ENCODE measurements at places on chromosomes 1 and 21. TPM values are rescaled to one million over a fixed set of nuclear protein-coding genes. Genes with fewer than 3 reads are reported as not detected.

DNA sequence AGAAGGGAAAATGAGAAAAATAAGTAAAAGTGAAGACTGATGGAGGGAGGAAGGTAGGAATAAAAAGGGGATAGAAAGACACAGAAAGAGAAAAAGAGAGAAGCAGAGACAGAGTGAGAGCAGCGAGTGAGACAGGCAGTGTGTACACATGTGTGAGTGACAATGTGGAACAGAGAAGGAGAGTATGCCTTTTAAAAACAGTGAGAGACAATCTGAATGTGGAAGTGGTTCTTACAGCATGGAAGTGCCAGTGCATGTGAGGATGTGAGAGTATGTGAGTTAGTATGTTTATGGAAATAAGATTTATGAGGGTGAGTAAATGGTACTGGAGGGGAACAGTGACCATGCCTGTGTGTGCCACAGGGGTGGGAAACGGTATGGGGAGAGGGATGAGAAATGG, 1.2 kb downstream of the NEGR1 start:
- DNase-seq = peak; percentile 13
- peak overlapping the region; percentile 72 for H3K27ac ChIP-seq
- no peaks in the 10 kb centered on the region for H3K27me3 ChIP-seq

- peaks cover 24% of the 10 kb centered on the region for H3K4me1 ChIP-seq
- H3K27me3 ChIP-seq = peaks cover 19% of the 10 kb centered on the region
- peak overlapping the region; percentile 3 for H3K27ac ChIP-seq
Observed at GRCh38 chr1:209675565-209676154, 448 bp downstream of the G0S2 start.

DNA sequence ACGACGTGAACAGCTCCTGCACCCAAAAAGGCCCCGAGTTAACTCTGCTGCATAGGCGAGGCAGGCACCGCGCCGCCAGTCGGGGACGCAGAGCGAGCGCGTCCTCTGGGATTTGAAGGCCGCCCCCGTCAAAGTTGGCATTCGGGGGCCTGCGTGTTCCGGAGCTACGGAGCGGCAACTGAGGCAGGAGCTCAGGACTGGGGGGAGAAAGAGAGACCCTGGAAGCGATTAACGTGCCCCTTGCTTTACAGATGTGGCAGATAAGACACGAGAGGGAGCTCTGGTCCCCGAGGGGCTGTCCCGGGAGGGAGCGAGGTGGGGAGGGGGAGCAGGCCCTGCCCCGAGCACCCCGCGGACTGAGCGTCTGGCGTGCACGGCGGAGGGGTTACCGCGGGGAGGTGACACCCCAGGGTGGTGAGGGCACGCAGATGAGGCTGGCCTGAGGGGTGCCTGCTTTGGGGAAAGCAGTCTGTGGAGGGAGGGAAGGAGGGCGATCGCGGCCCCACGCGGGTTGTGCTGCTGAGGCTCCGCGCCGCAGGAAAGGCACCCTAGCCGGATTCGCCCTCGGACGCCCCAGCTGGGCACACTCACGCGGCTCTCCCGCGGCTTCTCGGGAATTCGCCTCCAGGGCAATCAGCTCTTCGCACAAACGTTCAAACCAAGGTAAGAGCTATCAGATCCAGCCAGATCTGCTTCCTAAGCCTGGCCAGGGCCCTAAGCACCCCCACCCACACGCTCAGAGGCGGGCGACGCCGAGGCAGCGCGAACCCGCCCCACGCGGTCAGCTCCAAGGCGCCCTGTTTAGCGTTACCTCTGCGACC, 26.5 kb downstream of the ACTA1 start:
- no peaks in the 10 kb centered on the region for H3K36me3 ChIP-seq
- DNase-seq = peak; percentile 70
- peak overlapping the region; percentile 48 for H3K4me3 ChIP-seq
- H3K4me1 ChIP-seq = peaks cover 6% of the 10 kb centered on the region
- peaks cover 39% of the 10 kb centered on the region for H3K27me3 ChIP-seq

DNA sequence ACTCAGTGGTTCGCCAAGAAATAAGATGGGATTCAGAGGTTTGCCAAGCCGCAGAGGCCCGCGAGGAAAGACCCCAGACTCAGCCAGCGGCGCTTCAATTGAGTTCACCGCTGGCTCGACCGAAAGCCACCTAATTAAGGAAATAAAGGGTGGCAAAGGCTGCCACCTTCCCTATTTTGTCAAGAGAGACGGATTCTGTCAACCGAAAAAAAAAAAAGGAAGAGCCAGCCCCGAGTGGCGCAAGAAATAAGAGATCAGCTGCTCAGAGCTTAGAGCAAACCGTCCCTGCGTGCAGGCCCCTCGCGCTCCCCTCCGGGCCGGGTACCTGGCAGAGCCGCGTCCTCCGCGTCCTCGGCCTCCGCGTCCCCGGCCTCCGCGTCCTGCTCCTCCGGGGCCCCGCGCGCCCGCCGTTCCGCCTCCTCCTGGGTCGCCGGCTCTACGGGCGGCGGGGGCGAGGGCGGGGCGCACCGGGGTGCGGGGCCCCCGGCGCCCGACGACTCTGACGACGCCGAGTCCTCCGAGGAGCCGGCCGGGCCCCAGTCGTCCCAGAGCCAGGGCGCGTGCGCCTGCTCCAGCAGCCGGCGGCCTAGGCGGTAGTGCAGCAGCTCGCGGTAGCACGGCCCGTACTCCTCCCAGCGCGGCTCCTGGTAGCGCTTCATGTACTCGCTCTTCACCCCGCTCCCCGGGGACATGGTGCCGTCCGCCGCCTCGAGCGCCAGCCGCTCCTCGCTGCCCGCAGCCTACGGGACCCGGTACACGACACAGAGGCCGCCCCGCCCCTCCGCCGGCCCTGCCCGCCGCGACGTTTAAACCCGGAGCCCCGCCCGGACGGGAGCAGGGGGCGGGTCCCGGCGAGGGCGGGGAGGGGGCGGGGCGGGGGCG, 832 bp downstream of the CCSAP start:
- H3K36me3 ChIP-seq = no peaks in the 10 kb centered on the region
- H3K27me3 ChIP-seq = no peaks in the 10 kb centered on the region
- H3K4me3 ChIP-seq = peak overlapping the region; percentile 84
- DNase-seq = peak; percentile 96

GRCh38 chr1:150596976-150597375, 17.6 kb upstream of the MCL1 start:
- no peaks in the 10 kb centered on the region for H3K36me3 ChIP-seq
- DNase-seq = no peak
- no peak overlapping the region for H3K27ac ChIP-seq
- H3K4me3 ChIP-seq = no peak overlapping the region

DNA sequence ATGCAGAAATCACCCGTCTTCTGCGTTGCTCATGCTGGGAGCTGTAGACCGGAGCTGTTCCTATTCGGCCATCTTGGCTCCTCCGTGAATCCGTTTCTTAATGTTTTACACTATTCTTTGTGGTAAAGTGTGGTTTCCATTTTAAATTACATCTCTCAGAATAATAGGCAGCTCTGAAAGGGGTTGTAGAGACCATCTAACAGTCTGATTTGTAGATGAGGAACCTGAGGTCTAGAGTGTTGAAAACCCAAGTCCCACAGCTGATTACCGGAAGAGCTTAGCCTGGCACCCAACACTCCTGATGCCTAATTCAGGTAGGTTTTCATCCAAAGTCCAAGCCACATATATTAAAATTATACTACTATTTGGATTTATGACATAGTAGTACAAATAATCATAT, 144.0 kb downstream of the LEPR start:
- no peak overlapping the region for H3K27ac ChIP-seq
- DNase-seq = no peak
- H3K27me3 ChIP-seq = no peaks in the 10 kb centered on the region

GRCh38 chr1:246534114-246534513, 27.0 kb upstream of the SMYD3 start:
- H3K27me3 ChIP-seq = peaks cover 9% of the 10 kb centered on the region
- H3K27ac ChIP-seq = no peak overlapping the region
- no peaks in the 10 kb centered on the region for H3K4me1 ChIP-seq
- DNase-seq = no peak
- no peaks in the 10 kb centered on the region for H3K36me3 ChIP-seq

DNA sequence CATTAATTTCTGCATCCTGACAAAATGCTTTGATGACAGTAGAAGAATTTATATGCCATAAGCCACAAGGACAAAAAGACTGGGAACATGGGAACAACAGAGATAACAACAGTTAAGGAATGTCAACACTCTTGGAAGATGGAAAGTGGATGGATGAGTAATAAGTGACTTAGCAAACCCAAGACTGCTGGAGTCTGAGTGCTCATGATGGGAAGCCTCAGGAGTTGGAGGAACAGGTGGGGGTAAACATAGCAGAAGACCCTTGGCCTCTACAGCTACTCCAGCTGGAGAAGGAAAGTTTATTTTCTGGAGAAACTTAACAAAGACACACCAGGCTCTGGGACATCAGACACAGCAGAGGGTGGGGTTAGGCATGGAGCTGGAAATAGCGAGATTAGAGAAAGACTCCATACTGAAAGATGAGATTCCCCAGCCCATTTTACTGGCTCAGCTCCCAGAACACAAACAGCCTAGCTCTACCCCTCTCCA, 13.6 kb downstream of the G0S2 start:
- peak; percentile 37 for DNase-seq
- H3K4me3 ChIP-seq = no peak overlapping the region
- peaks cover 12% of the 10 kb centered on the region for H3K4me1 ChIP-seq
- H3K27ac ChIP-seq = no peak overlapping the region
- H3K27me3 ChIP-seq = peaks cover 4% of the 10 kb centered on the region
- no peaks in the 10 kb centered on the region for H3K36me3 ChIP-seq

GRCh38 chr1:203695116-203695515, 68.5 kb downstream of the ATP2B4 start:
- no peak overlapping the region for H3K4me3 ChIP-seq
- peaks cover 22% of the 10 kb centered on the region for H3K4me1 ChIP-seq
- H3K27ac ChIP-seq = peak overlapping the region; percentile 90
- no peaks in the 10 kb centered on the region for H3K27me3 ChIP-seq
- H3K36me3 ChIP-seq = peaks cover 35% of the 10 kb centered on the region

DNA sequence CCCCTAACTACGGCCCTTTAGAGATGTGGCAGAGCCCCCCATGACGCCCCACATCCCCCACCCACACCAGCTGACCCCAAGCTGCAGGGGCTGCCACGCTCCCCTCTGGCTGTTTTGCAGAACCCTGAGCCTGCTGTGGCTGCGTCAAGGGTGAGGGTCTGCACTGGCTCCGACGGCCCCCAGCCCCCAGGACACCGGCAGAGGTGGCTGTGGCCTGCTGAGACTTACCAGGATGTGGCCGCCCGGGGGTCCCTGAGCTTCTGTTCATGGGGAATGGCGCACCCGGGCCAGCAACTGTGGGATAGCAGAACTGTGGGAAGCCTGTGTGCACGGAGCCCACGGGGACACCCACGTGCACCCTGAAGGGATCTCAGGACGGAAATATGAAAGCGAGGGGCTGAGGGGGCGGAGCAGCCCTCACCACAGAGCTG, 12.8 kb upstream of the RNF223 start:
- no peaks in the 10 kb centered on the region for H3K27me3 ChIP-seq
- no peaks in the 10 kb centered on the region for H3K4me1 ChIP-seq
- DNase-seq = peak; percentile 90
- H3K36me3 ChIP-seq = no peaks in the 10 kb centered on the region

DNA sequence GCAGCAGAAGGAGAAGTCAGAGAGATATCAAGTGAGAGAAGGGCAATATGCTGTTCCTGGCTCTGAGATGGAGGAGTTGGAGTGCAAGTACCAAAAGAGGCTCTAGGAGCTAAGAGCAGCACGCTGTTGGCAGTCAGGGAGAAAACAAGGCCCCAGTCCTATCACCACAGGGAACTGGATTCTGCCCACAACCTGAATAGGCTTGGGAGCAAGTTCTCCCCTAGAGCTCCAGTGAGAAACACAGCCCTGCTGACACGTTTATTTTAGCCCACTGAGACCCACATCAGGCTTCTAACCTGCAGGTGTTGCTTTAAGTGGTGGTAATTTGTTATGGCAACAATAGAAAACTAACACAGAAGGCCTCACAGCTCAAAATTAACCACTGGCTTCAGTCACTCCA, 31.8 kb upstream of the ZNF644 start:
- no peak for DNase-seq
- H3K4me3 ChIP-seq = no peak overlapping the region
- no peaks in the 10 kb centered on the region for H3K27me3 ChIP-seq
- H3K27ac ChIP-seq = no peak overlapping the region
- no peaks in the 10 kb centered on the region for H3K36me3 ChIP-seq

- H3K27me3 ChIP-seq = no peaks in the 10 kb centered on the region
- H3K4me3 ChIP-seq = no peak overlapping the region
- peaks cover 25% of the 10 kb centered on the region for H3K4me1 ChIP-seq
- H3K36me3 ChIP-seq = no peaks in the 10 kb centered on the region
- H3K27ac ChIP-seq = no peak overlapping the region
Observed at GRCh38 chr1:93814795-93815340, 64.1 kb downstream of the DNTTIP2 start.

- no peaks in the 10 kb centered on the region for H3K27me3 ChIP-seq
- H3K27ac ChIP-seq = no peak overlapping the region
- H3K36me3 ChIP-seq = peaks cover 31% of the 10 kb centered on the region
- no peak overlapping the region for H3K4me3 ChIP-seq
Observed at GRCh38 chr21:44779417-44780136, 22.0 kb downstream of the UBE2G2 start.

DNA sequence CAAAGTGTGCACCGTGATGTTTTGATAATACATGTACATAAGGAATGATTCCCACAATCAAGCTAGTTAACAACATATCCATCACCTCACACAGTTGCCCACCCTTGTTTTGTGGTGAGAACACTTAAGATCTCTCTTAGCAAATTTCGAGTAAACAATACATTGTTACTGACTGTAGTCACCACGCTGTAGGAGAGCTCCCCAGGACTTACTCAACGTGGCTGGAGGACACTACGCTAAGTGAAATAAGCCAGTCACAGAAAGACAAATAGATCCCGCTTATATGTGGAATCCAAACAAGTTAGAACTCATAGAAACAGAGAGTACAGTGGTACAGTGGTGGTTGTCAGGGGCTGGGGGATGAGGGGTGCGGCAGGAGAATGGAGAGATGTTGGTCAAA, 24.8 kb downstream of the GPR137B start:
- H3K27ac ChIP-seq = no peak overlapping the region
- H3K4me3 ChIP-seq = no peak overlapping the region
- H3K36me3 ChIP-seq = no peaks in the 10 kb centered on the region
- H3K27me3 ChIP-seq = no peaks in the 10 kb centered on the region
- peaks cover 1% of the 10 kb centered on the region for H3K4me1 ChIP-seq
- peak; percentile 2 for DNase-seq

- no peaks in the 10 kb centered on the region for H3K36me3 ChIP-seq
- no peaks in the 10 kb centered on the region for H3K27me3 ChIP-seq
- H3K4me1 ChIP-seq = peaks cover 20% of the 10 kb centered on the region
Observed at GRCh38 chr1:209618756-209619420, 33.3 kb downstream of the LAMB3 start.

DNA sequence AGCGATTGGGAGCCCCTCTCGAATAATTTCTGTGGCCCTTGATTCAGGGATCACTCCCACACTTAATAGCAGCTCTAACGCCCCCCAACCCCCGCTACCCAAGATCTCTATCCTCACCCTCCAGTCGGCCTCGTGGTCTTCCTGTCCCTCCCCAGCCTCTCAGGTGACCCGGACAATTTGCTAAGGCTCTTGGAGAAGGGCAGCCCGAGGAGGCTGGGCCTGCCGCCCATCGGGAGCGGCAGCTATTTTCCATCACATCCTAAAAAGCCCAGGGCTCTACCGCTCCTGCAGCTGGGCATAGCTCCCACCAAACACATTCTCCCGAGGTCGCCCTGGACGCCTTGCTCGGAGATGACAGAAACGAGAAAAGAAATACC, 12.0 kb upstream of the PHLDA3 start:
- H3K36me3 ChIP-seq = peaks cover 36% of the 10 kb centered on the region
- H3K4me3 ChIP-seq = peak overlapping the region; percentile 51
- DNase-seq = no peak
- H3K27me3 ChIP-seq = no peaks in the 10 kb centered on the region
- no peak overlapping the region for H3K27ac ChIP-seq
- peaks cover 31% of the 10 kb centered on the region for H3K4me1 ChIP-seq

The IFNGR2 gene
- total RNA-seq = 60.1 TPM

The ABCG1 gene
- under 0.01 TPM for total RNA-seq

The NUDC gene
- 17.4 TPM for total RNA-seq

The KRTAP15-1 gene
- total RNA-seq = not detected

The SLC1A7 gene
- under 0.01 TPM for total RNA-seq

The KAZN gene
- 9.0 TPM for total RNA-seq

The ADAMTS4 gene
- 1.4 TPM for total RNA-seq
